Common myeloid progenitor, CD34-positive (primary cell): ENCODE measurements at places on chromosomes 13 and 19.

DNA sequence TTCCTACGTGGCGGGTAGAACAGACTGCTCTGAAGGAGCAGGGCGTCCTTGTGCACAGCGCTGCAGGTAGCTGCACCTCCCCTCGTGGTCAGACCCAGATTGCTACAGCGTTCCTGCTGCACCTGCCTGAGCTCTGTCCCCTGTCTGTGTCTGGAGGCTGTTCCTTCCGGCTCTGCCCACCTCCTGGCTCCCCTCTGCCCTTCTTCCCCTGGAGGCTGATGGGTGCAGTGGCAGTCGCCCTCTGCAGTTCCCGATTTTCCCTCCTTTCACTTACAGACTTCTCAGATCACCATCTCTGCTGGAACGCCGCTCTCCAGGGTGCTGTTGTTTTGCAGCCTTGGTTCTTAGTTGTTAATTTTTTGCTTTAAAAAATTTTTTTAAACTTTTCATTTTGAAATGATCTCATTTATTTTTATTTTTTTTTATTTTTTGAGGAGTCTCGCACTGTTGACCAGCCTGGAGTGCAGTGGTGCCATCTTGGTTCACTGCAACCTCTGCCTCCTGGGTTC, 53.6 kb downstream of the SMARCA4 start:
- DNase-seq = no peak

DNA sequence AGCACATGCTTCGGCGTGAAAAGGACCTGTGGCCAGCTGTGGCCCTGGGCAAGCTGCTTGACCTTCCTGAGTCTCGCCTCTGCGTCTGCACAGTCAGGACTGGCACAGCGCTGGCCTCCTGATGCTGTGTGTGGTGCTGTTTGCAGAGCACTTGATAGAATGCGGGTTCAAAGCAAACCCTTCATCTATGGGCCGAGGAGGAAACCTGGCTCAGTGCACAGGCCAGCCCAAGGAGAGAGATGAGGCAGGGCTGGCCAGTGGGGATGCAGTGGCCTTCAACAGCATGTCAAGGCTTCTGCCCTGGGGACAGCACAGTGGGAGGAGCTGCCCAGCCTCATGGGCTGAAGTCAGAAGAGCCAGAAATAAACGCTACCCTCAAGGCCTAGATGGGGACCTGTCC, 21.3 kb upstream of the VSTM2B start:
- no peak for DNase-seq

DNA sequence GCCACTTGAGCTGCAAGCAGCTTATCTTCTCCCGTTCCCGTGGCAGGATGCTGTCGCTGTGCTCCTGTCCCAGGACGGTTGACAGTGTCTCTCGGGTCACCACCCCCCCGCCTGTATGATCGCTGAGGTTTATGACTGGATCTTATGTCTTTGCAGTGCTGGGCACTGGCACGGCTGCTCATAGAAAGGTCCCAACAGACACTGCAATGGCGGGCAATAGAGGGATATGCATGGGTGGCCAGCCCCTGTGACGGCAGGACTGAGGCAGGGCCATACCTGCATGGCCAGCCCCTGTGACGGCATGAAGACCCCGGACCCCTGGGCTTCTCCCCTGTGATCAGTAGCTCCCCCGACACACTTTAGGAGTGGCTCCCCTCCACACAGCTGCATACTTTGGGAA, 307.2 kb downstream of the TEX29 start:
- DNase-seq = no peak

DNA sequence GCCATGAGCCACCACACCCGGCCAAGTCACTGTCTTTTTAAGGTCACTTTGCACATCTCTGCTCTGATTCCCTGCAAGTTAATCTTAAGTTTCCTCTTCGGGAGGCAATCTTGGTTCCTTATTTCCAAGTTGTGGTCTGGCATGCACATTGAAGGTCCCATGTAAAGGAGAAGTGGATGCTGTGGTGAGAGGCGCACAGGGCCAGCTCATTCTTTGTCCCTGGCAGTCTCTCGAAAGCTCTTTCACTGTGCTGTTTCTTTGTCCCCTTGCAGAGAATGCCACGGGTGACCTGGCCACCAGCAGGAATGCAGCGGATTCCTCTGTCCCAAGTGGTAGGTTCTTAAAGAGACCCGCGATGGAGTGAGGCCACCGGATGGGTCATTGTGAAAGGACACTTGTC, 16.4 kb upstream of the C19orf33 start:
- DNase-seq = peak; percentile 85

DNA sequence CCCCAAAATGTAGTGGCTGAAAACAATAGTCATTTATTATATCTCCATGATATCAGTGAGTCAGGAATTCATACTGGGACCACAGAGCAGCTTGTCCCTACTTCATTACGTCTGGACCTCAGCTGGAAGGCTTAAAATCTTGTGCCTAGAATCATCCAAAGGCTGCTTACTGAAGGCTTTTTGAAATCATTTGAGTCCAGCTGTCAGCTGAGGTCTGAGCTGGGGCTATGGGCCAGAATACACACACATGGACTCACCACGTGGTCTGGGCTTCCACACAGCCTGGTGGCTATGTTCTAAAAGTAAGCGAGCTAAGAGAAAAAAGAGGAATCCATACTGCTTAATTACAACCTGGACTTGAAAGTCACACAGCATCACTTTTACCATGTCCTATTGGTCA, 209.2 kb downstream of the KCTD12 start:
- DNase-seq = no peak

DNA sequence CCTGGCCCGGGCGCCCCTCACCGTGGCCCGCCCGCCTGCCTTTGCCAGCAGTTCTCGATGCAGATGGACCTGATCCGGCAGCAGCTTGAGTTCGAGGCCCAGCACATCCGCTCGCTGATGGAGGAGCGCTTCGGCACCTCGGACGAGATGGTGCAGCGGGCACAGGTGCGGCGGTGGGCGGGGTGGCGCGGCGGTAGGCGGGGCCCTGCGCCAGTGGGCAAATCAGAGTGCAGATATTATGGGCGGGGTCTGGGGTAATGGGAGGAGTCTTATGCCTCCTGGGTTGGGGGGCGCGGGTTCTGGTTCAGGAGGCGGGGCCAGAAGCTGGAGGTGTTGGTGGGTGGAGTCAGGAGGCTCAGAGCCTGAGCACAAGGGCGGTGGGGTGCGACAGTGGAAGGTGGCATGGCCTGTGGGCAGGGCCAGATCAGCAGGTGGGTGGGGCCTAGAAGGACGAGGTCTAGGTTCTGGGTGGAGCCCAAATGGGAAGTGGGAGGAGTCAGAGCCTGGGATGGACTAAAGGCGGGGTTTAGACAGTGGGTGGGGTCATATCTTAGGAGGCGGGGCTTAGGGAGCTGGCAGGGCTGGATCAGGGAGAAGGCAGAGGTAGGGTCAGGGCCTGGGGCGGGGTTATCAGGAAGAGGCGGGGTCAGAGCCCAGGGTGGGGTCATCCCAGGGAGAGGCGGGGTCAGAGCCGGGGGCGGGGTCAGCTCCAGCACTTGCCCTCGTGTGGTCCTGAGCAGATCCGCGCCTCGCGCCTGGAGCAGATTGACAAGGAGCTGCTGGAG, 5.6 kb downstream of the APC2 start:
- peak; percentile 74 for DNase-seq

DNA sequence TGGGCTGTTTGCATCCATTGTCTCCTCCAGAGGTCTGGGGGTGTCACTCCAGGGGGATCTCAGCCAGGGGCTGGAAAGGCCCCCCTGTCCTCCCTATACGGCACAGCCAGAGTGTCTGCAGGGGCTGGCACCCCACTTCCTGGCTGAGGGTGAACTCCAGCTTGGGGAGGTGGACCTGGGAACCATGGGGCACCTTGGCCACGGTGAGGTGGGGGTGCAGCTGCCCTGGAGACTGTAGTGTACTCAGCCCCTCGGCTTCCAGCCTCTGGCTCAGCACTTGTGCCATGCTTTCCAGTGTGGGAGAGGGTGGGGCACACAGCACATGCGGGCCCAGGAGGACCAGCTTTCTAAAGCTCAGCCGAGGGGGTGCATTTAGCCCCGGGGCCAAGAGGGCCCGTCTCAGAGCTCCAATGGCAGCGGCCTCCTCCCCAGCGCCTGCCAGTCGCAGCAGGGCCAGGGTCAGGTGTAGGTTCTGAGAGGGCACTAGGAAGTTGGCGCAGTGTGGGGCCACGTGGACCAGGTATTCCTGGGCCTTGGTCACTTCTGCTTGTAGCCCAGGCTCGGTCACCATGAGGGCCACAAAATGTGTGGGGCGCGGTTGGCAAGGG, 1.4 kb downstream of the LENG9 start:
- DNase-seq = no peak

DNA sequence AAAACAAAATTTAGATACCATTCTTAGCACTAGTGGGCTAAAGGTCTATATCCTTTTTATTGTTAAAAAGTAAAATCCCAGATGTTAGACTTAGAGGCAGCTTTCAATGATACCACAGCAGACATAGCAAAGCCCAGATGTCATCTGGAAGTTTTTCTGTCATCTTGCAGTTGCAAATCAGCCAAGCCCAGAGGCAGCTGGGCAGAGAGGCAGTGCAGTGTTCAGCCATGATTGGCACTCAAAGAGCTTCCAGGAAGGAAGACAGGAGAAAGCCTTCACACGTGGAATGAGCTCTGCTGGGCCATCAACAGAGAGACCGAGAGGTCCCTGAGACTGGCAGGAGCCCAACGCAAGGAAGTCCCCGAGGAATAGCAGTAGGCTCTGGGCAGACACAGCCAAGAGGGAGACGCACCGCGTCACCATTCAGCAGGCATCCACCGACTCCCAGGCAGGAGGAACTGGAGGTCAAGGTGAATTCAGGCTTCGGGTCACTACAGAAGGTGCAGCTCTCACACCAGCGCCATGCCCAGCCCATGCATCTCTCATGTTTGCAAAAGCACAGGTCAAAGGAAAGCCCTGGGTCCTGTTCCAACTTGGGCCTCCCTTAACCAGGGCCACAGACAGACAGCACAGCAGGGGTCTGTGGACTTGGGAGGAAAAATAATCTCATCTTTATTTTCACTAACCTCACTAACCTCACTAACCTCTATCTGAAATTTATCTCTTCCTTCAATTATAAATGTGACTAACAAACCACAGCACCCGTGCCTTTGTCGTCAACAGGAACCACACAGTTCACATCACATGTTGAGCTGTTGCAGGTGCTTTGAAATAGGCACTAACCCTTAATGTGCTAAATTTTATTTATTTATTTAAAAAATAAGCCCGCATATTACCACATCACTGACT, 54.9 kb downstream of the TUBGCP3 start:
- peak; percentile 80 for DNase-seq

DNA sequence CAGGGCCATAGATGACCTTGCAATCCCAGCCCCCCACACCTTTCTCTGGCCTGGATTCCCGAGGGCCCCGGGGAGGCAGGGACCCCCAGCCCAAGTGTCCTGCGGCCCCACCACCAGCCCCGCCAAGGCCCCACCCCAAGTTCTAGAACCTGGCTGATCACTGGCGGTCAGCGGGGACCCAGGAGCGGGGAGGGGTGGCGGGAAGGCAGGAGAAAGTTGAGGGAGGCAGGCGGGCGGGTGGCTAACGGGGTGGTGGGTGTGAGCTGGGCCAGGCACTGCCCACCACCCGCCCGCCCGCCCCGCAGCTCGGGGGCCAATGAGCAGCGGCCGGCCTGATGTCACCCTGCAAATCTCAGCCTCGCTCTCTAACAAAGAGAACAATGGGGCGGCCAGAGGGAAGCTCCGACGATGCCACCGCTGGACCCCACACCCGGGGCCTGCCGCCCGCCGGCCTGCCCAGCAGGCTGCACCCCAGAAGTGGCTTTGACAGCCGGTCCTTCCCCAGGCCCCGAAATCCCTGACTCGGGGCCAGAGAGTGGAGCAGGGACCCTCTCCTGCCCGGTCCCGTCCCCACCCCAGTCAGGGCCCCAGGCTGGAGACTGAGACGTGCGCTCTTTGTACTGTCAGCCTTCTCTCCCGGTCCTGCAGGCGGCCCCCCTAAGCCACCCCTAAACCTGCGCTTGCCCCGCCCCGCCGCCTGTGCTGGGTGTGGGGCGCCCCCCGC, 1.6 kb downstream of the MEX3D start:
- DNase-seq = no peak

DNA sequence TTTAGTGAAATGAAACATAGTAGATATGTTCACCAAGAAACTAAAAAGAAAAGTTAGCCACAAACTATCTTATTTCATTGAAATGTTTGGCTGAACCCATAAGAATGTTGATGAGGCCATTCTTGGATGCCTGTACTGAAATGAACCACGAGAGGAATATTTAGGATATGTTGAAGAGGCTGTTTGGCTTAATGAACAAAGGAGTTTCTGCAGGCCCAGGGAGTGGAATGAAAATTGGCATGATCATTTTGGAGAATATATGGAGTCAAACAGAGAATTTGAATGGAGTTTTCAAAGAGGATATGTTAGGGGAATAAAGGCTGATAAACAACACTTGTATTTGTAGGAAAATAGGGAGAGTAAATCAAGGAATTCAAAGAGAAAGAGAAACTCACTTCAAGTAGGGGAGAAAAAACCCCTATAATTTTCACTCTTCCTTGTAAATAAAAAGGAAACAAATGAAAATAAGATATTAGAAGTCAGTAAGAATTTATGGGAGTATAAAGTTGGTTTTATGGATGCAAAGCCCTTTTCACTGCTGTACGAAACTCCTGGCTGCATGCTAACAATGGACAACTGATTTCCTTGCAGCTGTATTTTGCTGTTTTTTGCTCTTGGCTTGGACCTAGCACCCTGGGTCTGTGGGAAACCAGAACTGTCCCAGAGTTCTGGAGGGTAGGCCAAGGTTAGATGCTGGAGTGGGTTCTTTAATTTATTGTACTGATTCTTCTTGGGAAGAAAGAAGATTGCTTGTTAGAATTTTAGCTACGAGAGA, 36.5 kb downstream of the KL start:
- DNase-seq = no peak

DNA sequence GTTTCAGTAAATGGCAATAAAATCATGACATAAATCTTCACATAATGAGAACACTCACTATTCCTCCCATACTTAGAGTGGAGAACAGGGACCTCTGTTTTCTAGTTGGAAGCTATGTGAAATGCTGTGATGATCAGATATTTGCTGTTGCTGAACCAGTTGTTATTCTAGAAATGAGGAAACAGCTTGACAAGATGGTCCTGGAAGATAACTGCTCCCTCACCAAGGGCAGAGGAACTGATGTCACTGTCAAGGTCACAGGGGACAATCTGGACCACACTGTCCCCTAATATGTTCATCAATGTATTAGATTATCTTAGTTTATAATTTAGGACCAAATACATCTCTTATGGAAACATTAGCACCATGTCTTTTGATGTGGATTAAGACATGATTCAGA, 1173.3 kb downstream of the PCDH17 start:
- DNase-seq = peak; percentile 89

DNA sequence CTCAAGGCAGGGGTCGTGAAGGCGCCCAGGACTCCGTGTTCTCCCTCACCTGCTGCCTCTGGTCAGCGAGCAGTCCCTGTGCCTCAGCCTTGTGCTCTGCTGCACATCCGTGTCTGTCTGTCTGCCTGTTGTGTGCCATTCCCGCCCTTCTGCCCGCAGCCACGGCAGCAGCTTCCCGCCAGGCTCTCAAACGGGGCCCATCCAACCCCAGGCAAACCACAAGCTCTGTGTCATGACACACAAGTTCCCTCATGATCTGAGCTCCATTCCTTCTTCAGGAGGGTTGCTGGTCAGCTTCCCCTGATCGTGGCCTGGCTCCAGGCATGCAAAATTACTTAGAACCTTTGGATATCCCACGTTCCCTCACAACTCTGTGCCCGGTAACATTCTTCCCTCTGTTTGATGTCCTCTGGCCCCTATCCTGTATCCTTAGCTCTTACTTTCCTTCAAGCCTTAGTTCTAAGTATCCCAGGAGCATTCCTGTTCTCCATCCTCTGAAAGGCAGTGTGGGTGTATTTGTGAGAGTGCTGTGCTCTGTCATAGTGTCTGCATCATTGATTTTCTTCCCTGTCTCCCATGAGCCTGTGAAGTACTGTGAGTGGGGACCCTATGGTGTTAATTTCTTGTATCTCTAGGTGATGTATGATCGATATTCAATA, 3.2 kb downstream of the GPR183 start:
- peak; percentile 59 for DNase-seq
